A172 (cell line): ENCODE measurements at places on chromosomes 6 and 20.

DNA sequence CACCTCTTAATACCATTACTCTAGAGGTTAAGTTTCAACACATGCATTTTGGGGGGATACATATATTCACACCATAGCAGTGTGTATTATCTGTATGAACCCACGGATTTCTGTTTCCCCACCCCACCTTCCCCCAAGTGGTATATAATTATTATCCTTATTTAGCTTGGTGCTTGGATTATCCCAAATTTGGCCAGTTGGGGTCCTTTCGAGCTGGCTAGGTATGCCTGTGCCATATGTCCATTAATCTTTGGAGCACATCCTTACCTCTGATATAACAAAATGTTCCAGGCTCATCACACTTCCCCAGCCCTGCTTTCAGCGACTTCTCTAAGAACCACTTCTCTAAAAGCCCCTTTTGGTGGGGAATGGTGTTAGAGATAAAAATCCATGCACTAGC lies 118.7 kb upstream of the MLIP start:
- no peak for DNase-seq

- no peak for DNase-seq
Observed at GRCh38 chr6:161094955-161095354, 103.4 kb downstream of the MAP3K4 start.

DNA sequence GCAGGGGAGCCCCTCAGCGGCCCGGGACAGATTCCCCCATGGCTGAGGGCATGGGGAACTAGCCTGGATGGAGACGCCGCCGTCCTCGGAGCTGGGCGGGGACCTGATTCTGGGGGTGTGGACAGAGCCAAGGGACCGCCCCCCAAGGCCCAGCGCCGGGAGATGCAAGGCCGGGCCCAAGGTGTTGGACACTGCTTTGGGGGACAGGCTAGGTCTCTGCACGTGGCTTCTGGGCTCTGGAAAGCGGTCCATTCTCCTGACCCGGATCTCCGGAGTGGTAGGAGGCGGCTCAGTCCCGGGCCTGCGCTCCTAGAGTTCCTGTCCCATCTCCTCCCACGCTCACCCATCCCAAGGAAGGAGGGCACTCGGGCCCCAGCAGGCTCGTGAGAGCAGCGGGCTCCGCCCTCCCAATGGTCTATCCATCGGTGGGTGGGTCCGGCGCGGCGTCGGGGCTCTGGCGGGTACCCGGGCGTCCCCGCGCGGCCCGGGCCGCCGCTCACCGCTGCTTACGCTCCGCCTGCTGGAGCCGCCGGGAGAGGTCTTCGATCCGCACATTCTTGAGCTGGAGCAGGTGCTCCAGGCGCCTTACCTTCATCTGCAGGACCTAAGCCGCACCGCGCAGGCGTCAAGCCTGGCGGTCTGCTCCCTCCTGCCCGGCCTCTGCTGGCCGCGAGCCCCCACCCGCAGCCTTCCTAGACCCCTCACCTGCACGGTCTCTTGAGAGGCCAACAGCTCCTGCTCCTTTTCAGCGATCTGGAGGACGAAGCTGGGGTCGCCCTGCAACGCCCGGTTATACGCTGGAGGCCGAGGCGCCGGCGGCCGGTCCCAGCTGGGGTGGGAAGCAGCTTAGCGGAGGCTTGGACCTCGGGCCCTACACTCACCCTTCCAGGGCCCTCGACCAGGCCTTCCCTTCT lies 3.3 kb downstream of the SPEF1 start:
- DNase-seq, result no peak

GRCh38 chr6:120786256-120786655 lies 548.0 kb downstream of the TBC1D32 start:
- no peak for DNase-seq

- DNase-seq, result no peak
Observed at GRCh38 chr6:509676-510075, 118.1 kb downstream of the IRF4 start.

DNA sequence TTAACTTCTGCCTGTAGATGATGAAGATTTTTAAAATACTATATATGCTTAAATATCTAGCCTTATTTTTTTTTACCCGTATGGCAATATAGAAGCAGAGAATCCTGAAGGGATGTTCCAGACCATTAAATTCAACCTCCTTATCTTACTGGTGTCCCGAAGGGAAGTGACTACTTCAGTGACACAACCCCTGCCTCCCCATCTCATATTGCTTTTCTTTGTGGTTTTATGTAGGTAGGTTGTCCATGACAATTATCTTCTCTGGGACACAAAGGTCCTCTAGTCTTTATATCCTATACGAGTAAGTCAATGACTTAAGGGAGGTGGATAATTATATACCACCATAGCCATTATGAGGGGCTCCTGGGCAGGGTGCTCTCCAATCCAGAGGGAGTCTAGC lies 57.4 kb upstream of the EMILIN3 start:
- peak; percentile 15 for DNase-seq

DNA sequence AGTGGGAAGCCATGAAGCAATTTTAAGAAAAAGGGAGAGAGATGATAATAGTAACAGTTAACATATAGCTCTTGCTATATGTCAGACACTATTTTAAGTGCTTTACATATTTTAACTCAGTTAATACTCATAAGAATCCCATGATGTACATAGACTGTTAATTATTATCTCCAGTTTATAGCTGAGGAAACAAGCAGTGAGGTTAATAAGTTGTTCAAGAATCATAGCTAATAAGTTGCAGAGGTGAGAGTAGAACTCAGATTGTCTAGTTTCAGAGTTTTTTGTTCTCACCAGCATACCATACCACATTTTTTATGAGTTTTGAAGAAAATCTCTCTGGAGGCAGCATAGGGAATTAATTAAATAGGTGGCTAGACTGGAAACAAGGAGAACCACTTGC lies 144.6 kb upstream of the MMS22L start:
- no peak for DNase-seq

DNA sequence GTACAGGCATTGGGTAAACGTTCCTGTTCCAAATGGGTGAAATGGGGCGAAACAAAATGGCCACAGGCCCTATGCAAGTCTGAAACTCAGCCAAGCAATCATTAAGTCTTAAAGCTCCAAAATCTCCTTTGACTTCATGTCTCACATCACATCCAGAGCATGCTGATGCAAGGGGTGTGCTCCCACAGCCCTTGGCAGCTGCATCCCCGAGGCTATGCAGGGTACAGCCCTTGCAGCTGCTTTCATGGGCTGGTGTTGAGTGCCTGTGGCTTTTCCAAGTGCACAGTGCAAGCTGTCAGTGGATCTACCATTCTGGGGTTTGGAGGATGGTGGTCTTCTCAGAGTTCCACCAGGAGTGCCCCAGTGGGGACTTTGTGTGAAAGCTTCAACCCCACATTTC lies 270.0 kb upstream of the CDYL start:
- no peak for DNase-seq

- DNase-seq, result peak; percentile 95
Observed at GRCh38 chr6:142374965-142375733, 73.3 kb downstream of the ADGRG6 start.

GRCh38 chr20:21767739-21768223 lies 62.3 kb downstream of the PAX1 start:
- DNase-seq, result no peak

DNA sequence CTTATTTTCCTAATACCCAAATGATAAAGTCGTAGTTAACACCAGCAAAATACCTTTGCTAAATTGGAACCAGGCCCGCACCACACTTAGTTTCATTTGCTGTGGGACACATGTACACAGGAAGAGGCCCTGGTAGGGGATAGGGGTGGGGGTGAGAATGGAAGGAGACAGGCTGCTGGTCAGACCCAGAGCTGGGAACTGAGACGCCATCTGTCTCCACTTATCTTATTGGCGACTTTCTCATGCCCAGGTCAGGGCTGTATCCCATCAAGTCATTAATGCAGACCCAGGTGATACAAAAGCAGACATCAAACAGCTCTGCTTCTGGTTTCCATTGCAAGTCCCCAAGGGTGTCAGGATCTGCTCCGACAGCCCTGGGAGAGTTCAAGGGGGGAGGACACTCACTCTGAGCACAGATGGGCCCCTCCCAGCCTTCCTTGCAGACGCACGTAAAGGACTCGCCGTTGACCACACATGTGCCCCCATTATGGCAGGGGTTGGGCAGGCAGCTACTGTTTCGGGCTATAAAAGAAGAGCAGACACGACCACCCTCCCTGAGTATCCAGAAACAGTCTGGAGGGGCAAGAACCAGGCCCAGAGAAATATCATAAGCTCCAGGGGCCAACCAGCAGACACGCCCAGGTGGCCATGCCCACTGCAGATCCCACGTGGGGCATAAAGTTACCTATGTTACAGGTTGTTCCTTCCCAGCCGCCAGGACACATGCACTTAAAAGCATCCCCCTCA lies 29.2 kb downstream of the JAG1 start:
- DNase-seq, result no peak

GRCh38 chr20:1734269-1734858 lies 76.8 kb upstream of the SIRPG start:
- DNase-seq, result peak; percentile 49

DNA sequence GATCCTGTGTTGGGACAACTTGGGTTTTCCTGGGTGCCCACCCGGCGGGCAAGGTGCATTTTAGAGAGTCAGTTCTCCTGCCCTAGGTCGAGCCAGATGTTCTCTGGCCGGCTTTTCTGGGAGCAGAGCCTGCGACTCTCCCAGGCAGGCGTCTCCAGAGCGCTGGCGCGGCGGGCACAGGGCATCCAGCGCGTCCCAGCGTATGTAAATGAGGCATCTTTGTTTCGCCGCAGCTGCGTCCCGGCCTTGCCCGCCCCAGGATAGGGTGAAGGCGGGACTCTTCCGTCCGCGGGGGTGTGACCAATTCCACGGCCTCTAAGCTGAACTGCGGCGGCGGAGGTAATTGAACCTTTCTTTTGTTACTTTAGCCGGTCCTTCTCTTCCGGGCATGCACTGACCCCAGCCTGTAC lies 9.1 kb downstream of the GRIK2 start:
- DNase-seq, result no peak

DNA sequence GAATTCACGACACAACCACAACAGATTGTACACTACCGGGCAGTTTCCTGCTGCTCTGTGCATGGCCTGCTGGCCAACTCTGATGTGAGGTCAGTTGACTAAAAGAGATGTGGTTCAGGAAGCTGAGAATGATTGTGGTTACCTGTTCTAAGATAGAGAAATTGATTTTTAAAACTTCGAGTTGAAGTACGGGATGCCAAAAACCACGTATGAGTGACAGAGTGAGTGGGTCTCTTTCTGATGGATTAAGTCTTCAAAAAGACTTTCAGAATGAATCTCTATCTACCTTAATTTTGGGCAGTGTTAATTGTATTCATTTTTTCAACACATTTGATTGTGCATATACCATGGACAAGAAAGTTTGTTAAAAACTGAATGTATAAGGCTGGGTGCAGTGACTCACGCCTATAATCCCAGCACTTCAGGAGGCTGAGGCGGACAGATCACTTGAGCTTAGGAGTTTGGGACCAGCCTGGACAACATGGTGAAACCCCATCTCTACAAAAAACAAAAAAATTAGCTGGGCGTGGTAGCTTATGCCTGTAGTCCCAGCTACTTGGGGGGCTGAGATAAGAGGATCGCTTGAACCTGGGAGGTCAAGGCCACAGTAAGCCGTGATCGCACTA lies 121.2 kb downstream of the SGK1 start:
- no peak for DNase-seq

GRCh38 chr6:108822401-108822800 lies 25.8 kb upstream of the ARMC2 start:
- no peak for DNase-seq

DNA sequence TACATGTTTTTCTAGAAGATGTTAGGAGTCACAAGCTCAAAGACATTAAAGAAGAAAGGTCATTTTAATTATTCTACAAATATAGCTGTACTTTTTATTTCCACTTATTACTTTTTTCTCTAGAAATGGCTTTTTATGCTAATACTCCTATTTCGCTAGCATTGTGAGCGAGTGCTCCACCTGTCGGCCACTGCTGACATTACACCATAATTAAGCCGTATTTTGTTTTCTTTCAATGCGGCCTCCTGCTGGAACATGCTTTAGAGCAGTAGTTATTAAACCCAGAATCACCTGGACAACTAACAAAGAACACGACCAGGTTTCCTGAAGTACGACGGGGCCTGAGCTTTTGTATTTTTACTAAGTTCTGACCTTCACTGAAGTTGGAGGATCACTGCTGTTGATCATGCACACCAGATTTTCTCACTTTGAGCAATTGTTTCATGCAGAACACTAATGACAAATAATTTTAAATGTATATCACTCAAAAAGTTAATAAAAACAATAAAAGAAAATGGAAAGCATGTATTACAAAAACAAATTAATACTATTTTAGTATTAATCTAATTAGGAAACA lies 74.1 kb upstream of the PAK5 start:
- DNase-seq, result peak; percentile 55

- DNase-seq, result no peak
Observed at GRCh38 chr6:135983718-135984343, 132.3 kb downstream of the PDE7B start.

DNA sequence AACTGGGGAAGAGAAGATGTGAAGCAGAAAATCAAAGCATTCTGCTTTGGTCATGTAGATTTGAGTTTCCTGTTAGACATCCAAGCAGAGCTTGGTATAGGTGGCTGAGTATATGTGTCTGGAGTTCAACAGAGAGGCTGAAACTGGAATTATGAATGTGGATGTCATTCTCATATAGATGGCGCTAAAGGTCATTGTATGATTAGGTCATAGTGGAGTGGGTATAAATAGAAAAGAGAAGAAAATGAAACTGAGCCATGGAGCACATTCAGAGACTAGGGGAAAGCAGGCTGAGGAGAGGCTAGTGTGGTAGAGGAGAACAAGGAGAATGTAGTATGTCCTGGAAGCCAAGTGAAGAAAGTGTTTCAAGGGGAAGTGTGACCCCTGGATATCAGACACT lies 295.6 kb upstream of the PLN start:
- no peak for DNase-seq
